Aorta (tissue), 5 donors: ENCODE measurements at places on chromosomes 12 and 14. TPM values are rescaled to one million over a fixed set of nuclear protein-coding genes. Genes with fewer than 3 reads are reported as not detected.

DNA sequence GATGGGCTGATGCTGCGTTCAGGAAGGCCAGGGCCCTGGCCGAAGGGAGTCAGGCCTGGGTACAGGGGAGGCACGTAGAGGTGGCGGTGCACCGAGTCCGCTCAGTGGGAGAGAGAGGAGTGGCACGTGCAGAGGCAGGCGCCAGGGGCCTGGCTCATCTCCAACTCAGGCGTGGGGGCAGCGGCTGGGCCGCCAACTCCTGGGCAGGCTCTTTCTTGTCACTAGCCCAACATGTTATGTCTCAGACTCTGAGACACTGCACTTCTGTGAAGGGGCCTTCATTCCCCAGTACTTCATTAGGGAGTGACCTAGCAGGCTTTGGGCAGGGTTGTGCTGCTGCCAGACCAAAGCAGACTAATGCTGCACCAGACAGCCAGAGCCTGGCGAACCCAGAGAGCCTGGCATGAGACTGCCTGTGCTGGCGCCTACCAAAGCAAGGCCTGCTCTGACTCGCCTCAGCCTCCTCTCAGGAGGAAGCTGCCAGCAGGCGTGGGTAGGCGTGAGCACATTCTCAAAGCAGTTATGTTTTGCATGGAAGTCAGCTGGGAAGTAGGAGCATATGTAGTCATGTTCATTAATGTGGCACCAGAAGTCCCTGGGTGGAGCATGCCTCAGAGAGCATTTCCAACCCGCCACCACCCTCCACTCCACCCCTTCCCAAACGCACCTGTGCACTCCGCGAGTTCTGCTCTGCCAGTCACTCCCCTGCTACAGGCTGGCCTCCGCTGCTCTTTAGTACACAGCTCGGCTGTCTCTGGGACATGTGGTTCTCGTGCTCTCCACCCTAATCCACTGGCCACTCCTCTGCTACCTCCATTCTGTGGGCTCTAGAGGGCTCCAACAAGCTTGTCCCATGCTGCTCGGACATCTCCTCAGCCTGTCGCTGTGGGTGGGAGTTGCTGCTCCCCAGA lies 9.7 kb downstream of the CKB start:
- peak; percentile 92 for DNase-seq
- no peaks in the 10 kb centered on the region for H3K36me3 ChIP-seq
- no peak overlapping the region for H3K4me3 ChIP-seq
- no peaks in the 10 kb centered on the region for H3K4me1 ChIP-seq
- H3K27me3 ChIP-seq, result no peaks in the 10 kb centered on the region
- H3K27ac ChIP-seq, result peak overlapping the region; percentile 46

- no peaks in the 10 kb centered on the region for H3K36me3 ChIP-seq
- H3K27me3 ChIP-seq, result no peaks in the 10 kb centered on the region
- no peaks in the 10 kb centered on the region for H3K4me1 ChIP-seq
- H3K27ac ChIP-seq, result no peak overlapping the region
These were observed 6.4 kb upstream of the RABGGTA start for GRCh38 chr14:24277606-24278321.

DNA sequence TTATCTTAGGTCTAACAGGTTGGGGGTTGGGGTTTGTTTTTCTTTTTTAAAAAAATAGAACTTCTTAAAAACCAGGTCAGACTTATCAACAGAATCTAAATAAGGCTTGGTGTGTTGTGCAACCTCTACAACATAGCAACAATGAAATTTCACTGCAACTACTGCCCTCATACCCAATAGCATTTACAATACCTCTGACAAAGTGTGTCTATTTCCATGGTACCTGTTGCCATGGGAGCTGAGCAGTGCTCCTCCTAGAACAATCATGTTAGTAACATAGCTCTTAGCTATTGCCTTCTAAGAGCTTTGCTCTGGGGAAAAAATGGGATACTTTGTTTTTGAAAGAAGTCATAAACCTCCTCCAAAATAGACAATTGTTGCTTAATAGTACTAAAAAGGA lies 103.3 kb upstream of the CCDC175 start:
- no peaks in the 10 kb centered on the region for H3K27me3 ChIP-seq
- no peak overlapping the region for H3K4me3 ChIP-seq
- peaks cover 2% of the 10 kb centered on the region for H3K4me1 ChIP-seq
- no peak for DNase-seq
- H3K36me3 ChIP-seq, result no peaks in the 10 kb centered on the region

DNA sequence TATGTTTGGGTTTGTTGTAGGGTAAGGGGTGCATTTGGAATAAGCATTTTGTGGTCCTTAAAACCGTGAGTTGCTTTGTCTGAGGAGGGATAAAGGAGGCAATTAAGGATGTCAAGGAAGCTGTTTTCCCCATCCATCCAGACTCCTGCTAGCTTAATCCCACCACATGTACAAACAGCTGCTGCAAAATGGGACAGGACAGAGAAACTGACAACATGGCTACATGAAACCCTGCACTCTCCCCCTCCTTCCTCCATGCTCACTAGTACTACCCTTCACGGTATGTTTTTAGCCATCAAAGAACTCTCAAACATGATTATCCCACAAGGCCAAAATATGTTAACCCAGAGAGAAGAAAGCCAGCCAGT lies 20.6 kb downstream of the ST8SIA1 start:
- H3K27ac ChIP-seq, result no peak overlapping the region
- no peaks in the 10 kb centered on the region for H3K36me3 ChIP-seq
- H3K4me1 ChIP-seq, result no peaks in the 10 kb centered on the region
- H3K4me3 ChIP-seq, result no peak overlapping the region

DNA sequence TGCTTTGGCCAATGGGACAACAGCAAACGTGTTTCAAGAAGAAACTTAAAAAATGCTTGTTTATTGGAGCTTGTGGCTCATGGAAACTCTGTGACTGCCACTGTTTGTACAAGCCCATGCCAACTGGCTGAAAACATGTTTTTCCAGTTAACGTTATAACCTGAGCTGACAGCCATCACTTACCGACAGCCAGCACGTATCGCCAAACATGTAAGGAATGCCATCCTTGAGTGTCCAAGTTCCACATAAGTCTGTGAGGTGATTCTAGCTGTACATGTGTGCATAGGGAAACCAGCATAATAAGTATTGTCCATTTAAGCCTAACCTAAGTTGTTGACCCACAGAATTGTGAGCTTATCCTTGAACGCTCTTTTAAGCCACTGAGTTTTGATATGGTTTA lies 596.9 kb downstream of the TRHDE start:
- H3K4me1 ChIP-seq, result no peaks in the 10 kb centered on the region
- no peaks in the 10 kb centered on the region for H3K36me3 ChIP-seq
- no peak overlapping the region for H3K4me3 ChIP-seq
- no peak overlapping the region for H3K27ac ChIP-seq
- DNase-seq, result no peak

DNA sequence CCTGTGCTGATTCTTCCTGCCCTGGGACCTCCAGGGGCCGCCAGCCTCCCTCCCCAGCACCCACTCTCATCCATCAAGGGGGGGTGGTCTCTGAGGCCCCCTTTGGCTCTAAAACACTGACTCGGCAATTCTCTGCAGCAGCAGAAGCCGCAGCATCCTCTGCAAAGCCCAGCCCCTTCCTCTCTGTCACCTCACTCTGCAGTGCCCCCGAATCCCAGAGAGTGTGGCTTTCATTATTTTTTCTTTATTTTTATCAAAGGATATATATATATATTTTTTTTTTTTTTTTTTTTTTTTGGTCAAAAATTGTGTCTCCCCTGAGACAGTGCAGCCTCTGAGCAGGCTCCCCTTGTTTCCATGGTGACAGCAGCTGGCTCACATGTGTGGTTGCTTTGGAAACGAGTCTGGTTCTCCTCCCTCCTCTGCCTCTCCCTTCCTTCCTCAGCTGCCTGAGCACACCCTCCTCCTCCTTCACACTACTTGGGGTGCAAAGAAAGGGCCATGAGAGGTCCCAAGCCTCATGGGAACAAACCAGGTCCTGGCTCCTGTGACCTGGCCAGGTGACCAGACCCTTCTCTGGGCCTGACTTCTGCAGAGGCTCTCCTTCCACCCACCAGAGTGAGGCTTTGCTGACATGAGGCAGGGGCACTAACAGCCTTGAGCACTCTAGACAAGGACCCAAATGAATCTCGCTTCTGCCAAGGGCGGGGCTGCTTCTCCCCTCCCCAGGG lies 100.5 kb downstream of the LRRC74A start:
- H3K36me3 ChIP-seq, result no peaks in the 10 kb centered on the region
- no peaks in the 10 kb centered on the region for H3K27me3 ChIP-seq
- H3K4me1 ChIP-seq, result no peaks in the 10 kb centered on the region
- H3K27ac ChIP-seq, result no peak overlapping the region
- H3K4me3 ChIP-seq, result no peak overlapping the region

DNA sequence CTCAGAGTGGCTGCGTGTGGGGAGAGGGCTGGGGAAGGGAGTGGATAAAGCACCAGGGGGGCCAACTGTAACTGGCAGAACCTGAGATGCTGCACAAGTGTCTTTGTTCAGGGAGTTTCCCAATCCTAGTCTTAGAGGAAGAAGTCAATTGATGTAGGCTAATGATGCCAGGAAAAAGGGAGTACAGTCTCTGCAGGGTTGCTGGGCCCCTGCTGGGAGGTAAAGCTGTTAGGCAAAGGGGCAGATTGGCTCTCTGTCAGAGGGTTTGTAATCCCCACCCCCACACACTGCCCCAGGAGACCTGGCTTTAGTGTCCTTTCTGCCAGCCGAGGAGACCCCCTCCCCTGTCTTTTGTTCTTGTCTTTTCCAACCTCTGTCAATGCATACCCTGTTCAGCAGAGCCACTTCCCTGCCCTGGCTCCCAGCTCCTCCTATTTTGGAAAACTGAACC lies 178.4 kb downstream of the KCNA5 start:
- no peaks in the 10 kb centered on the region for H3K4me1 ChIP-seq
- H3K27ac ChIP-seq, result no peak overlapping the region
- H3K4me3 ChIP-seq, result no peak overlapping the region
- no peak for DNase-seq
- H3K27me3 ChIP-seq, result no peaks in the 10 kb centered on the region

APOF gene
- total RNA-seq, result not detected
